Chondrocyte (in vitro differentiated cells): ENCODE measurements at places on chromosomes 3 and 15. TPM values are rescaled to one million over a fixed set of nuclear protein-coding genes. Genes with fewer than 3 reads are reported as not detected.

DNA sequence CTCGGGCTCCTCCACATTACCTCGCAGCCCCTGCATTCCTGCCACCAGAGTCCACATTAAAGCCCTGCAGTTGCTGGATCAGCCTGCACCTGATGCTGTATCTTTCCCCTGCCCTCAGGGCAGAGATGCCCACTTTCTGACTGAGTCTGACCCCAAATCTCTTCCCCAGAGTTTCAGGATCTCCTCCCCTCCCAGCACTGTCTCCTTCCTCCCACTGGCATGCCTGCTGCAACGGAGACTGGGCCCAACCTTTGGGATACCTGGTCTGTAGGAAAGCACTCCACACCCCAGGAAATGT, 20.6 kb upstream of the GP9 start:
- DNase-seq, result no peak

DNA sequence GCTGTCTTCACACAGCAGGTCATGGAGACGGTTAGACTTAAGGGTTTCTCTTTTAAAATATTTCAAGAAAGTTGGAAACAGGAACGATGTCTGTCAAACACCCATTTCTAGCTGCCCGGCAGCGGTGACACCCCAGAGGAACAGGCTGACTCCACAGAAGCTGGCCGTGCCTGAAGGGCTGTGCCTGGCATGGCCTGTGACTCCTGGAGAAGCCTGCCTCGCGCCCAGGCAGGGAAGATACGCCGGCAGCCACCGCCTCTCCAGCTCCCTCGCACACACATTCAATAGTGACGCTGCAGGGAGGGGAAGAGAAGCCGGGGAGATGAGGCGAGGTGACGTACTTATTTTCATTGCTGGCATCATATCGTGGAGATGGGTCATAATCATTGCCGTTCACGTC, 59.9 kb downstream of the PCSK6 start:
- DNase-seq, result no peak

GRCh38 chr15:88120026-88120425, 136.5 kb downstream of the NTRK3 start:
- DNase-seq, result no peak

GRCh38 chr3:78905700-78906099, 862.1 kb downstream of the ROBO1 start:
- DNase-seq, result no peak

GRCh38 chr3:42552830-42553229, 28.9 kb downstream of the SEC22C start:
- no peak for DNase-seq

DNA sequence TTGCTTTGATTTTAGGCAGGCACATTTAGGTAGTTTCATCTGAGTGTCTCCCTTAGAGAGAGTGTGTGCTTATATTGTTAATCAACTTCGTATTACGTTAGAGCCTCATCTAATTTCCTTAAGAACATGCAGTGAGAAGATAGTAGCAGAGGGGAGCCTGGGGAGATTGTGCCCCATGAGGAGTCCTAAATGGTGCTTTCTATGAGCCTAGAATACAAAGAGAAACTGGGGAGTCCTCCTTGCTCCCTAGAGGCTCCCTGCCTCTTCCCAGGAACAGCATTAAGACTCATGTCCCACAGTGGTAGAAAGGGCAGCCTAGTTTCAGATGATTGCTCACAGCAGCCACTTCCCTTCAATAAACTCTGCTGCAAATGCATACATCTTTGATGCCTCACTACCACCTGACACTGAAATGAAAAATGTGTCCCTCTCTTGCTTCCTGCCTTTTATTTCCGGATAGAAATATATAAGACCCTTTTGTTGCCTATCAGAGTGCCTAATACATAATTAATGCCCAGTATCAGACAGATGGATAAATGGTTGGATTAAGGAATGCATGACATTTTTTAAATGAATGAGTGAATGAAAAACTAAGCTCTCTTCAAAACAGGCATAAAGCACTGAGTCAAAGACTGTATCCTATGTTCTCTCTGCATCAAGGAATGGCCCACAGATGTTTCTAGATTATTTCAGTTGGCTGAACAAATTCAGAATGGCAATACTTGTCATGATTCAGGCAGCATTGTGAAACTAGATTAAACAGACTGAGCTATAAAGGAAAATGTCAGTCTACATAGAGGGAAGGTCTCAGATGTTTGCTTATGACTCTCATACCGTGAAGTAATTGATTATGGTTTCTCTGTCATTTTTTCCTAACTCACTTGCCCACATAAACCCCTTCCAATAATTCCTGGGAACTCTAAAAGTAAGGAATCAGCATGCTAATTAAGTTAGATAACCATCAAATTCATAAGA, 362.1 kb downstream of the LRRC3B start:
- no peak for DNase-seq

DNA sequence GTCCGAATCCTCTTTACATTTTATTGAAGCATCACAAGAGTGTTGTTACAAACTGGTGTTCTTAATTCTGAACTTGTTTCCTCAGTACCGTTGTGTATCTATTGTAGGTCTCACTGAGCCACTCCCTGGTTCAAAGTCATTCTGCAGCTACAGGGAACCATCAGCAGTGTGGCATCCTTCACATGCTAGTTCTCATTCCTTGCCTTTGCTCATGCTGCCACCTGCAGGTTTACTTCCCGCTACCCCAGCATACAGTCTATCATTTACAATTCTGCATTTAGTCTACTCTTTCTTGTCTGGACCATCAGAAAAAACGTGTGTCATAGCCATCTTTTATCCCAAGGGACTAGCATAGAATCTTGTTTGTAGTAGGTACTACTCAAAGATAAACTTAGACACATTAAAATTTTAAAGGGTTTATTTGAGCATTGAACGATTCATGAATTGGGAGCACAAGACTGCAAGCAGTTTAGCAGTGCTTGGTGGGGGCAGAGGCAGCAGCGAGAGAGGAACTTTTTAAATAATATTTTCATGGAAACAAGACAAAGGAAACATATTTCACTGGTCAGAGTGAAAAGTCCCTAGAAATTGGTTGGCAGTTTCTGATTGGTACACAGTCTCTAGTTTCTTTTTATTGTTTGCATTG, 402.1 kb downstream of the CADM2 start:
- no peak for DNase-seq

DNA sequence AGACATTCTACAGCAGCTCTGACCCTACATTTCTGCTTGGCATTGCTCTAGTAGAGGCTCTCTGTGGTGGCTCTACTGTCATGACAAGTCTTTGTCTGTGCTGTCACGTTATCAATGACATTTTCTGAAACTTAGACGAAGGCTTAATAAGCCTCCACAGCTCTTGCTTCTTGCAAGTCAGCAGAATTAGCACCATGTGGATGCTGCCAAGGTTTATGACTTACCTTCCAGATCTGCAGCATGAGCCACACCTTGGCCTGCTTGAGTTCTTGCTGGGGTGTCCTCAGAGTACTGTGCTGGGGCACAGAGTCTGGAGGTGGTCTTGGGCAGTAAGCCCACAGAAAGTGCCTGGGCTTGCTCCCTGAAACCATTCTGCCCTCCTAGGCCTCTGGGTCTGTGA, 9.8 kb downstream of the RTP1 start:
- DNase-seq, result no peak

- no peak for DNase-seq
Observed at GRCh38 chr3:159761369-159761768, 227.3 kb upstream of the IL12A start.

TRIM42 gene
- not detected in 3 replicates for total RNA-seq

OIP5 gene
- 1.1 to 2.8 TPM (median 1.8 TPM) in 3 replicates for total RNA-seq

RETNLB gene
- total RNA-seq, result not detected in 3 replicates

DBR1 gene
- total RNA-seq, result 13.2 to 16.2 TPM (median 14.9 TPM) in 3 replicates

OR5AC2 gene
- not detected in 3 replicates for total RNA-seq

CTXN2 gene
- total RNA-seq, result not detected in 3 replicates
